Liver (tissue), 10 donors: ENCODE measurements at places on chromosomes 5 and 9. TPM values are rescaled to one million over a fixed set of nuclear protein-coding genes. Genes with fewer than 3 reads are reported as not detected.

DNA sequence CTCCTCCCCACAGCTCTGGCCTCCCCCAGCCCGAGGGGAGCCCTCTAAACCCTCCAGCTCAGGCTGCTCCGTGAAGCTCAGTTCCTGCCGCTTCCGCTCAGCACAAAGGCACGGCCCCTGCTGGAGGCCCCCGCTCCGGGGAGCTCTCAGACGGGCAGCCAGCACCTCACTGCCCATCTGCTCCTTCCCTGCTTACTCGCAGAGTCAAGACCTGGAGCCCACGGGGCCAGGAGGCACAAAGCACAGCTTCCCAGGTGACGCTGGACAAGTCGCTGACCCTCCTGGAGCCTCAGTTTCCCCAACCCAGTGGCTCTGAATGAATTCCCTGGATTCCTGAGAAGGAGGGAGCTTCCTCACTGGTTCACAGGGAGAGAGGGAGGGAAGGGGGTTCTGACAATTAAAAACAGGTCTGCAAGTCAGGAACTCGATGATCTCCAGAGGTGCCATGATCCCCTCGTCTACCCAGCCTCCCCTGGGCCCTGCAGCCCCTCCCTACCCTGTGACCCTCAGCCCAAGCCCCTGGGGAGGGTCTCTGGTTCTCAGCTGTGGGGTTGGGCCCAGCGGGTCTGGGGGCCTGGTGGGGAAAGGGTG is 36.2 kb downstream of the VAV2 start:
- DNase-seq = no peak

The SPATA31E1 gene
- total RNA-seq = not detected

- no peak for DNase-seq
Measured at GRCh38 chr9:27371382-27371781, 74.4 kb upstream of the EQTN start.

- no peak for DNase-seq
Measured at GRCh38 chr9:20618361-20618802, 3.9 kb downstream of the MLLT3 start.

DNA sequence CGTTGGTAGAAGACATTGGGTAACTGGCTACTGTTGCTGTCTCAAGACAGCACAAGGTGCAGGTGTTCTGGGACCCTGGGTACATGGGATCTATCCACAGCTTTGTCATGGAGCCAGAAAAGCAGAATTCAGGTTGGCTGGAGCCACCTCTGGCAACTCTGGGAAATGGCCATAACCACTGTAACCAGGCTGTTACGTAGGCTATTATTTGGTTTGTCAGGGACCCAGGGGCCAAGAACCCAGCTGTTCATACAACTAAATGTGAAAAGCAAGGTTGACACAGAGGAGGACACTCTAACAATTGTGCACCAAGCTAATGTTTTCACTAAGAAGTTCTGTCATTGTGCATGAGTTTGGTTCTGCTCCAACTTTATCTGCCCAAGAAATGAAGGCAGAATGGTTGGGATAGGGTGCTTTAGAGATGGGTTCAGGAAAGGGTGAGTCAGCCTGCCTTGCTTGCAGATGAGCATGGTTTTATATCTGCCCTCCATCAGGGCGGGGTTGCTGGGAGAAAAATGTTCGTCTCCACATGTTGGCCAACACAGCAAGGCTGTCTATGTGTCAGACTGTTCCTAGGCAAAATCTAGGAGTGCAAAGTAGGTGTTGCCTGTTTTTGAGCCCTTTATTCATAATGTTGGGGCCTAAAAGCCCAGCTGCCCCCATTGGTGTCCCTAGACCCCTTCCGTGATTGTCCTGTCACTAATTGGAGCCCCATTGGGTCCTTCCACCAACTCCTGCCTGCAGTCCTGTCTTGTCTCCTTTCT is 131.3 kb upstream of the DAP start:
- DNase-seq = no peak

- DNase-seq = no peak
Measured at GRCh38 chr9:69180670-69181069, 6.6 kb downstream of the TJP2 start.

- no peak for DNase-seq
Measured at GRCh38 chr5:132073231-132074013, at the start of gene CSF2. TSS of gene CSF2 (plus strand) at chr5:132073789. CDS start at chr5:132073824, 35 bp downstream.

The LEAP2 gene
- 12.0 TPM for total RNA-seq

The KIF12 gene
- 11.5 TPM for total RNA-seq

DNA sequence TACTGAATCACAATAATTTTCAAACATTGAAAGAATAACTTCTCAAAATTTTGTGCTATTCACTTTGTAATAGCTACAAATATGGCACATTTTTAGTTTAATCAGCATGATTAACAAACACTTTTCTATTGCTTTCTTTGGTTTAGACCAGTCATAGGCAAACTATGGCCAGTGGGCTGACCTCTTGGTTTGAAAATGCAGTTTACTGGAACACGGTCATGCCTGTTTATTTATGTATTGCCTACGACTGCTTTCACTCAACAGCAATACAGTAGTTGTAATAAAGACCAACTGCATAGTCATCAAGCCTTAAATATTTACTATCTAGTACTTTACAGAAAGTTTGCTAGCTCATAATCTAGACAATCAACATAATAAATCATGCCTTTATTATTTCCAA is 810.8 kb downstream of the TLE1 start:
- DNase-seq = no peak

DNA sequence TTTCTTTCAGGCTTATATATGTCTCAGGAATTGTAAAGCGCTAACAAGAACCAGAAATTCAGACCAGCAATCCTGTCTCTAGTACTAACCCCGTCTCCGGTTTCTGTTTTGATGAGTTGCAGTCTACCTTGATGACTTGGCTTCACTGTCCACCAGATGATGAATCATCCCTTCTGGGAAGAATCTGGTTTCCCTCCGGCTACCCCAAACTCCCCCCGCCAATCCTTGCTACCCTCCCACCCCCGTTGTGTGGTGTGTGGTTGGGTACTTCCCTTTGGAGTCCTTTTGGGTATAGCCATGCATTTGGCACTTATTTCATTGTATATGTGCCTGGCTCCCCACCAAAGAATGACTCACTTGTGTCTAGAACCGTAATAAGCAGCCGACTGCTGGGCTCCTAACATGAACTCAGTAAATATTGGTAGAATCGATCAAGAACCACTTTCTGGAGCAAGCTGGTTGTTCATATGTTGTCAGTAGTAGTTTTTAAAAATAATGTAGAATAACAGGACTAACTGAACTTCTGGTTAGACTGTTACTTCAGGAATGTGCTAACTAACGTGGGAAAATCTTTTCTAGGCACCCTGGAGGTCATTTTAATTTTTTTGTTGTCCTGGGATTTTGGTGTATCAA is 8.3 kb upstream of the TGFBI start:
- no peak for DNase-seq

DNA sequence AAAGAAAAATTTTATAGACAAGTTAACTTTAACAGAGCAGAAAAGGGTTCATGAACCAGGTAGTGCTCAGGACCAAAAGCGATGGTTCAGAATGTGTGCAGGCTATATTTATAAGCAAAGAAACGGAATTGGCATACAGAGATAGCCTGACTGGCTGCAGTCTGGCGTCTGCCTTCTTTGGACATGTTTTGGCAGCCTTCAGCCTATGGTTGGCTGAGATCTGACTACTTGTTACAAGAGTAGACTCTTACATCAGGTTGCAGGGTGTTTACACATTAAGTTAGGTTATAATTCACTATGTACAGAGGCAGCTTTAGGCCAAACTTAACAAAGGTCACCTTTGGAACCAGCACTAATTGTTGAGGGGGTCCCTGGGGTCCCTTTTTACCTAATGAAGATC is 7.0 kb downstream of the NOP16 start:
- DNase-seq = no peak

The INSL4 gene
- total RNA-seq = not detected

The KLF4 gene
- 7.4 TPM for total RNA-seq

The ALDOB gene
- total RNA-seq = 527 TPM

DNA sequence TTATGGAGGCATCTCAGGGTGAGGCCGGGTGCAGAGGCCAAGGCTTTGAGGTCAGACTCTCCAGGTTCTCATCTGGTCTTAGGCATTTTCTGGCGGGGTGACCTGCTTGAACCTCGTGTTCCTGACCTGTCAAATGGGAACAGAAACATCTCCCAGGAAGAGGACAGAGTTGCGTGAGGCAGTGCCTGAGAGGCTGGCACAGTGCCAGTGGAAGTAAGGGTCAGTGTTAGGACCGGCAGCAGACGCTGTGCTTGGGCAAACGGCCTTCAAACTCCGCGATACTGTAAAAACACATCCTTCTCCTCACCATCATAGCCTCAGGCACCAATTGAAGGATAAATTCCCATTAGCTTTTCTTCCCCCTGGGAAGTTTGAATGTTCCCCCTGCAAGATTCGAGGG is 55.6 kb upstream of the FCN2 start:
- DNase-seq = no peak
